Thoracic aorta (tissue), 2 donors: ENCODE measurements at places on chromosomes 6 and 20. TPM values are rescaled to one million over a fixed set of nuclear protein-coding genes. Genes with fewer than 3 reads are reported as not detected.

FLRT3 gene
- 1.8 TPM for total RNA-seq

DNA sequence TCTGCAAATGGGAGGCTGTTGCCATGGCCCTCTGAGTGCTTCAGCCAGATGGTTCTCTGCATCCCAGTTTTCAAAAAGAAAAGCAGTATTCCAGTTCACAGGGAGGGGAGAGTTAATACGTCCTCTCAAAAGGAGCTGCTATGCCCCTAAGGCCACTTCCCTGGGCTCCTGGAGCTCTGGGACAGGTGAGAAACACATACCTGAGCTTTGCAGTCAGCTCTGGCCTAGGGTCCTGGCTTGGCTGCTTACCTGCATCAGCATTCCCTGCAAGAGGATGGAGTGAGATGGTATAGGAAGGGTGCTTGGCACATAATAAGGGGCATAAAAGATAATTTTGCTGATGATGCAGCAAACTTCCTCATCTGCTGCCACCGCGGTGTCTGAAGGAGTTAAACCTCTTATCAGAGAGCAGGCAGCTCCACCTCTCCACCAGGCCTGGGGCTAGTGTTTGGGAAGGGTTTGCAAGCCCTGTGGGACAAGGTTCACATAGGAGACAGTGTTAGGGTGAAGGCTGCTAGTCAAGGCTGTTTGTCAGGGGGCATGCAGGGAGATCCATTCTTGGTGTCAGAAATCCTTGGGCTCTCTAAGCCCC lies 62.7 kb downstream of the SLC24A3 start:
- no peaks in the 10 kb centered on the region for H3K27me3 ChIP-seq
- no peaks in the 10 kb centered on the region for H3K36me3 ChIP-seq
- H3K4me3 ChIP-seq, result no peak overlapping the region

DNA sequence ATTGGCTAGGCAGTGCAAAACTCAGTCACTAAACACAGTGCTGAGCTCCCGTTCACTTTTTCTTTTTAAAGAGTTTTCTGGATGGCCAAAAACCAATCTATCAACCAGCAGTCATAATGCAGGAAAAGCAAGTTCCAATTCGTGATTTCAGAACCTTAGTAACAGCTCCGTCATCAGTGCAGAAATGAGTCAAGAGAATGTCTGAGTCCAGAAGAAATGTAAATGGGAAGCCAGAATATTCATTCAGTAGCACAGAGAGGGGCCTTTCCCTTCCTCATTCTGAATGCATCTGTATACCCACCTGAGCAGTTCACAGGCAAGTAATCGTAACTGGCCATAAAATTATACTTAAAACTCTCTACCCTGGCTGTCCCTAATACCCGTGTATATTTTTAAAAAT lies 20.4 kb downstream of the HUS1B start:
- H3K27me3 ChIP-seq, result no peaks in the 10 kb centered on the region
- peaks cover 4% of the 10 kb centered on the region for H3K36me3 ChIP-seq
- H3K4me1 ChIP-seq, result no peaks in the 10 kb centered on the region
- H3K27ac ChIP-seq, result no peak overlapping the region
- no peak overlapping the region for H3K4me3 ChIP-seq

DNA sequence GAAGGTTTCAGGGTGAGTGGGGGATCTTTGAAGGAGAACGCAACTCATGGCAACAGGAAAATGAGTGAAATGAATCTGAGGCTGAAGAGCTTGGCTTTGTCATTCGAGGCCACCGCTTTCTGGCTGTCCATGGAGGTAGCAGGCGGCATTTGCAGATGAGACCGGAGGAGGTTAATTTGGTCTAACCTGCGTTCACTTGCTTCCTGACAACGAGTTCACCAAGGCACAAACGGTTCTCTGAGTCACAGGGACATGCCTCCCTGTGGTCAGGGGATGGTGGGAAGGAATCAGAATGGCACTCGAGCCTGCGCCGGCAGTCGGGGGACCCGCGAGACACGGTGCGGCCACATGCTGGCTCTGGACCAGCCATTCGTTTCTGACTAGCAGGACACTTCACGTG lies 75.0 kb downstream of the IRF4 start:
- no peak overlapping the region for H3K4me3 ChIP-seq
- no peak for DNase-seq
- no peaks in the 10 kb centered on the region for H3K27me3 ChIP-seq
- H3K36me3 ChIP-seq, result no peaks in the 10 kb centered on the region

SCGN gene
- 4.5 TPM for total RNA-seq

SLPI gene
- total RNA-seq, result 44.3 TPM

SLC22A16 gene
- total RNA-seq, result not detected

ABHD16B gene
- total RNA-seq, result not detected

GRCh38 chr6:7086488-7086887 lies 21.3 kb upstream of the RREB1 start:
- H3K4me1 ChIP-seq, result peaks cover 5% of the 10 kb centered on the region
- no peak for DNase-seq
- peak overlapping the region; percentile 44 for H3K4me3 ChIP-seq
- no peaks in the 10 kb centered on the region for H3K36me3 ChIP-seq

DNA sequence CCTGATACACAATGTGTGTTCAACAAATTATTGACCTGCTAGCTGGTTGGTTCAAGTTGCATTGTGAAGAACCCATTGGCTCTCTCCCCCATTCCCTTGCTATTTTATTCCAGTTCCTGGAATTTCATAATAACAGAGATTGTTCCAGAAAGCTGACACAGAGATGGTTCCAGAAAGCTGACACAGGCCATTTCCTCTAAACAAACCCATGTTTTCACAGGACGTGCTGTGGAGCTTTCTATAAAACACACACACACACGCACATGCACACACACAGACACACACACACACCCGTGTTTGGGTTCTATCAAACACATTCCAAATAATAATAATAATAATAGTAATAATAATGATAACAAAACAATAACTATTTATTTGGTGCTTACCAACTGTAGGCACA lies 259.1 kb downstream of the CLIC5 start:
- no peak overlapping the region for H3K4me3 ChIP-seq
- DNase-seq, result no peak
- H3K4me1 ChIP-seq, result no peaks in the 10 kb centered on the region
- H3K36me3 ChIP-seq, result no peaks in the 10 kb centered on the region
- H3K27me3 ChIP-seq, result no peaks in the 10 kb centered on the region
- H3K27ac ChIP-seq, result no peak overlapping the region

ACTR5 gene
- total RNA-seq, result 8.1 TPM

PTCRA gene
- not detected for total RNA-seq

PPP1R16B gene
- 7.3 TPM for total RNA-seq

- peak overlapping the region; percentile 83 for H3K4me3 ChIP-seq
- H3K27ac ChIP-seq, result peak overlapping the region; percentile 100
- H3K36me3 ChIP-seq, result no peaks in the 10 kb centered on the region
- no peaks in the 10 kb centered on the region for H3K27me3 ChIP-seq
- H3K4me1 ChIP-seq, result peaks cover 38% of the 10 kb centered on the region
Observed at GRCh38 chr20:36461600-36462439, 79.5 kb upstream of the MYL9 start.

DNA sequence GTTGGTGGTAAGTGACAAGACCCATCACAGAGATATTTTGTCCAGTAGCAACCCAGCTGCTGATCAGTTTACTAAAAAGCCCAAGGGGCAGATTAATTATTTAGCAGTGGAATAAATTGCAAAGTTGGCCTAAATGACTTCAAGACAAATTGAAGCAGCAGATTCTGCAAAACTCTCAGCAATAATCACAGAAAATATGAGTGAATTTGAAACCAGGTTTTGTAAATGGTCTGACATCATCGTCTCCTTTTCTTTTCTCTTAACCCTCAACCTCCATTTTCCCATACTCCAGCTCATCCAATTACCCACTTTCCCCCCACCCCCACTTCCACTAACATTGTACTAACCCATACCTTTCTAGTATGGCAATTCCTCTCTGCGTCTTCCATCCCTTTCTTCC lies 11.3 kb upstream of the PTPRK start:
- no peak for DNase-seq
- H3K4me3 ChIP-seq, result no peak overlapping the region
- no peaks in the 10 kb centered on the region for H3K36me3 ChIP-seq
- H3K4me1 ChIP-seq, result no peaks in the 10 kb centered on the region
- H3K27me3 ChIP-seq, result no peaks in the 10 kb centered on the region

GRCh38 chr6:108803982-108804490 lies 44.2 kb upstream of the ARMC2 start:
- no peaks in the 10 kb centered on the region for H3K36me3 ChIP-seq
- H3K27ac ChIP-seq, result no peak overlapping the region
- peaks cover 8% of the 10 kb centered on the region for H3K4me1 ChIP-seq

VGLL2 gene
- not detected for total RNA-seq
